Common myeloid progenitor, CD34-positive (primary cell): ENCODE measurements at places on chromosomes 2 and 18.

GRCh38 chr2:157504623-157505022, 60.7 kb upstream of the CYTIP start:
- DNase-seq = no peak

GRCh38 chr2:160561551-160562295, 68.1 kb upstream of the RBMS1 start:
- peak; percentile 79 for DNase-seq

DNA sequence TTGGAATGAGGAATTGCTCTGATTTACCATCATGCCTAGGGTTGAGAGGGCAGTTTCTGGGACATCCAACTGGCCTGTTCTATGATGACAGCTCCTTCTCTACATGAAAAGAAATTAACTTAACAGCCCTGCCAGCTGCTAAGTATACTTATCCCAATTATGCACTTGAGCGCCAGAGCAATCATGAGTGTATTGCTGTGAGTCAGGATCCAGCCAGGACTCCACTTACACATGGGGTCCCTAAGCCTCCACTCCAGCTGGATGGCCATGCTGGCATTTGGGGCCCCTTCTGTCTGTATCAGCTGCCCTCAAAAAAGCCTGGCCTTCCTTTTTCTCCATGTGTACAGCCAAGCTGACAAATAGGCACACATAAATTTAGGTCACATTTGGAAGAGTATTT, 481.9 kb downstream of the TMX3 start:
- no peak for DNase-seq

GRCh38 chr2:34831096-34831495, 1232.0 kb upstream of the FAM98A start:
- no peak for DNase-seq

DNA sequence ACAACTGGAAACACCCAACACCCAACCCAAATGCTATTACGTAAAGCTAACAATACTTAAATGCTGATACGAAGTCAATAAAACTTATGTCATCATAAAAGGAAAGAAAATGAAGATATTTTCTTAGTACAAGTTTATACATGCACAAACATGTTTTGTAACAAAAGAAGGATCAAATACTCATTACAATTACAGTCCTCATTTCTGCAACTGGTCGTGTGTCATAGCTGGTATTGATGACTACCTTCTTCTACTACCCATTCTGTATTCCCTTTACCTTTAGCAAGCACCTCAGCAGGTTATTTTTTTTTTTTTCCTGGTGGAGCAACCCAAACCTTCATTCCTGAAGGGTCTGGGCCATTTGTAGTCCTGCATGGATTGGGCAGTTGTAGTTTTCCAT, 1298.5 kb downstream of the SUCLG1 start:
- DNase-seq = no peak

- DNase-seq = no peak
These were observed 297.7 kb upstream of the DOK6 start for GRCh38 chr18:69102959-69103358.

GRCh38 chr2:149872638-149873150, 285.1 kb upstream of the MMADHC start:
- no peak for DNase-seq

- DNase-seq = peak; percentile 25
These were observed 969.7 kb downstream of the DCDC2C start for GRCh38 chr2:4673025-4673489.

DNA sequence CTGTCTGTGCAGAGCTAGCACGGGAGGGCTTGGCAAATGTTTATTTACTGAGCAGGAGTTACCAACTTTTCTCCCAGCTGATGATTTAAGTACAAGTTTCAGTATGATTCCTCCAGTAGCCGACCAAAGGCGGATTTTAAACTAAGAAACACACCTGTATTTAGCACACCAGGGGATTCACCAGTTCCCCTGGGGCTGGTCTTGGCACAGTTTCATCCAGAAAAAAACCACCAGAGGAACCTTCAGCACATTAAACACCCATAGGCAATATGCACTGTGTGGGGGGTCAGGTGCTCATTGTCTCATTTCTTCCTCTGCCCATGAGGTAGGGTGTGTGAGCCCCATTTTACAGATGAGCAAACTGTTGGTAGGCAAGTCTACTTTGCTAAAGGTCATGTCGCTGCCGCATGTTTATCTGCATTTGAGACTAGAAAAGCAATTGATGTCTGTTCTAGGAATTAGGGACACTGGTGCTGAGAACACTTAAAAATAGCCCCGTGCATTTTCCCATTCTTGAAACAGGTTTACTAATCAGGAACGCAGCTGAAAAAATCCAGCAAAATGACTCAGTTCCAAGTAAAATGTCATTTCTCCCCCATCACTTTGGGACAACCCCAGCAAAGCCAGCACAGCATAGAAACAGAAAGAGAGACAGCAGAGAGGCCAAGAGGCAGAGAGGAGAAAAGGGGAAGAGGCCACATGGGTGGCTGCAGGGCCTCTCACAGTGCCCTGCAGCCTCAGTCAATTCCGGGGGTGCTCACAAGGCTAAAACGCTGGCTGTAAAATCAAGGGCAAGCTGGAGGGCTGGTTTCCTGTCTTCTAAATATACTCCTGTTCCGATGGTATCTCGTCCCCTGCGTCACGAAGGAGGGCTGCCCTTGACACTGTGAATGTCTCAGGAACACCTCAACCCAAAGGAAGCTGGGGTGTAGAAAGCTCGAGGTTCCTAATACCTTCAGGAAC, 166.8 kb upstream of the ID2 start:
- DNase-seq = peak; percentile 86

DNA sequence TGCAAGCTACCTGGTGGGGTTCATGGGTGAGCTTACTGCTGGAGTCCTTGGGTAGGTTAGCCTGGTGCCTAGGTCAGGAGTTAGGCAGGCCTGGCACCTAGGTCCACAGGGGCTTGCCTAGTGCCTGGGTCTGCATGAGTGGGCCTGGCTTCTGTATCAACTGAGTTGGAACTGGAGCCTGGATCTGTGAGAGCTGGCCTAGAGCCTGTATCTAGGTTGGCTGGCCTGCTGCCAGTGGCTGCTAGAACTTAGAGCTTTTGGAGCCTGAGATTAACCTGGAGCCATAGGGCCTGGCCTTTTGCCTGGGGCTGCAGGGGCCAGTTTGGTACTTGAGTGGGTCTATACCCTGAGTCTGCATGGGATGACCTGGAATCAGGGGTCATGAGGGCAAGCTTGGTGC, 679.4 kb downstream of the NUP35 start:
- no peak for DNase-seq

- no peak for DNase-seq
These were observed 57.3 kb upstream of the ZDBF2 start for GRCh38 chr2:206217166-206217565.

- DNase-seq = no peak
These were observed 501 bp downstream of the LPIN1 start for GRCh38 chr2:11746807-11747459.

GRCh38 chr2:236021499-236022057, 146.6 kb downstream of the GBX2 start:
- DNase-seq = no peak

GRCh38 chr2:34523958-34524514, 924.9 kb upstream of the FAM98A start:
- no peak for DNase-seq

DNA sequence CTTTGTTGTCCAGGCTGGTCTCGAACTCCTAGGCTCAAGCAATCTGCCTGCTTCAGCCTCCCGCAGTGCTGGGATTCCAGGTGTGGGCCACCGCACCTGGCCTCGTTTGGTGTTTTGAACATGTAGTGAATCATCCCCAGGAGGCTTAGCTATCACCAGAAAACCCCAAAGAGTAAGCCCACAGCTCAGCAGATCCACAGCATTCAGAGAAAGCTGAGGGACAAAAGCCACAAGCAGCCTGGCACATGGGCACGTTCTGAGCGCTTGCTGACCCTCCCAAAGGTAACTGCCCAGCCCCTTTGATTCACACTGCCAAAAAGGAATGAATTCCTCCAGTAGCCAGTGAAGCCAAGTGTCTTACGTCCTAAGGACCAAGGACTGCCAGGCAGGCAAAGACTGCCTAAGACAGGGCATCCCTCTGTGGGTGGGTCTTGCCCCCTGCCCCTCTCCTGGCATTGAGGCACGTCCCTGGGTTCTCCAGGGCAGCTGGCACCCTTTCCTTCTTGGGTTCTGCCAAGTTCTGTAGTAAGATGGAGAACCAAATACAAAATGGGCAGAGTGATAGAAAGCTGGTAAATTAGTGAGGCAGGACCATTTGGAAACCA, 31.7 kb downstream of the MBP start:
- DNase-seq = no peak

DNA sequence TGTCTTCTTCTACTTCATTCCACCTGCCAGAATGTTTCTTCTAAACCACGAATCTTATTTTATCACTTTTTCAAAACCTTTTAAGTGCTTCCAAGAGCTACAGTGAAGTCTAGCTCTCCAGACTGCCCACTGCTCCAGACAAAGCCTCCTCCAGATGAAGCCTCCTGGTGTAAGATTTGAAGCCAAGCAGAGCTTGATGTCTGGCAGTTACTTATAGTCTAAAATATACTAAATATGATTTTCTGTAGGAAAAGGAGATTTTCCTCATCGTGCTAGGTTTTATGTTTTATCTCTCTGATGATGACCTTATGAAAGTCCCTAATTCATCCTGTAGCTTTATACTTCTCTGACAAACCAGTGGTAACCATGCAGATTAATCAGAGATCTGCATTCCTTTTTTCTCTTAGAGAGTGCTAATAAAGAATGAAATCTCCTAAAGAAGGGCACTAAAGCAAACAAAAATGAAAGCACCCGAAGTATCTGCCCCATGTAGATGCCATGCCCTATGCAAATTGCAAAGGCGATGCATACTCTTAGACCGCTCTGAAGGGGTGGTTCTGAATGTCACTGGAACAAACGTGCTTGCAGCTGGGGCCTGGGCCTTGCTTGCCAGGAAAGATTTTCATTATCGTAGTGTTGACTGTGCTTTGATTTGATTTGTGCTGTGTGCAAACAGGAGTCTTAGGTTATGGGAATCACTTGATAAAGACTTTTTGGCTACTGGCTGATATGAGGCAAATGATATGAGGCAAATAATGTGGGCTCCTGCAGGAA, 314.2 kb downstream of the PID1 start:
- no peak for DNase-seq

DNA sequence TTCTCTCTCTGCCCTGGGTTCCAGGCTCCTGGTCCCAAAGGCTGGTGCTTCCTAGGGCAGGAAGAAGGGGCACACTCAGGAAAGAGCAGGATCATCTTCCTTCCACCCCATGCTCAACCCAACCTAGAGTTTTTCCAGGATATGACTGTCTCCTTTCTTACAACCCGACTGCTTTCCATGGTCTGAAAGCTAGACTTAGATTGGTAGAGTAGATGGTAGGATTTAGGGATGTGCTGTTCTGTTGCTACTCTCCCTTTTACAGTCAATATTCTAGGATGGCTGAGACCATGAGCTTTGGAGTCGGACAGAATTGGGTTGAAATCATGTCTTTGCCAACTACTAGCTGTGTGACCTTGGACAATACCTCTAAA, 45.9 kb upstream of the IGFBP5 start:
- no peak for DNase-seq
